Effector memory CD4-positive, alpha-beta T cell (primary cell): ENCODE measurements at places on chromosomes 7 and 10.

- no peak for DNase-seq
Measured at GRCh38 chr10:48284002-48284546, 9.6 kb upstream of the FRMPD2 start.

GRCh38 chr10:78804411-78805032 lies 264.2 kb upstream of the ZMIZ1 start:
- no peak for DNase-seq

- no peak for DNase-seq
Measured at GRCh38 chr10:71344154-71344925, 25.3 kb downstream of the SLC29A3 start.

DNA sequence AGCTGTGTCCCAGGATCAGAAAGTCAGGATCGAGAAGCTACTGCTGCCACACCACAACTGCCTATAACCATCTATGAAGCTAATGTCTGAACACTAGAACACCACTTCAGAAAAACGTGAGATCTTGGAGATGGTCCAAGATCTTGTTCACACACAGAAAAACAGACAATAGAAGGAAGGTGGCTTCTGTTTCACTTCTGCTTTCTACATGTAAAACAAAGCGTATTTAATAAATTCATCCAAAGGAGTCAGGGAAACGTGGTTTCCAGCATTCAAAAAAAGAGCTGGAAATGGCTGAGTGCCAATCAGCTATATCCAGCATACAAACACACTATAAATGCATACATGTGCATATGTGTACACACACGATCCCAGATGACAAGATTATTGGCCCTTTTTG lies 70.2 kb upstream of the CCDC71L start:
- no peak for DNase-seq

DNA sequence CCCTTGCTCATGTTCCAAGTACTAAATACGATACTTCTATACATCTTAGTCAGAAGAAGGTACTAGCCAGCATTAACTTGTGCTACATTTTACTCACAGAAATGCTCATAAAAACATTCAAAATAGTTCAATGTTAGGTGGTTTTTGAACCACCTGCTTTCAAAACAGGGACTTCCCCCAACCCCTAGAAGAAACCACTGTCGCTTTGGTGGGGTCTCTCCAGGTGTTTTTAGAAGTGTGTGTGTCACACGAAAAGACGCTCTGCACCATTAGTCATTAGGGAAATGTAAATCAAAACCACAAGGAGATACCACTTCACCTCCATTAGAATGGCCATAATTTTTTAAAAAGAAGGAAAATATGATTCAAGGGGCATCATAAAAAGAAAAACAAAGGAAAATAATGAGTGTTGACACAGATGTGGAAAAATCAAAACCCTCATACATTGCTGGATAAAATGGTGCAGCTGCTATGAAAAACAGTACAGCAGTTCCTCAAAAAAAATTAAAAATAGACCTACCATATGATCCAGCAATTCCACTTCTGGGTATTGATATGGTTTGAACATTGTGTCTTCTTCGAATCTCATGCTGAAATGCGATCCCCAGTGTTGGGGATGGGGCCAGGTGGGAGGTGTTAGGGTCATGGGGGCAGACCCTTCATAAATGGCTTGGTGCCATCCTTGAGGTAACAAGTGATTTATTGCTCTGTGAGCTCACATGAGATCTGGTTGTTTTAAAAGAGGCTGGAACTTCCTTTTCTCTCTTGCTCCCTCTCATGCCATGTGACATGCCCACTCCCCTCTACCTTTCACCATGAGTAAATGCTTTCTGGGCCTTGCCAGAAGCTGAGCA lies 74.2 kb downstream of the MALSU1 start:
- no peak for DNase-seq

DNA sequence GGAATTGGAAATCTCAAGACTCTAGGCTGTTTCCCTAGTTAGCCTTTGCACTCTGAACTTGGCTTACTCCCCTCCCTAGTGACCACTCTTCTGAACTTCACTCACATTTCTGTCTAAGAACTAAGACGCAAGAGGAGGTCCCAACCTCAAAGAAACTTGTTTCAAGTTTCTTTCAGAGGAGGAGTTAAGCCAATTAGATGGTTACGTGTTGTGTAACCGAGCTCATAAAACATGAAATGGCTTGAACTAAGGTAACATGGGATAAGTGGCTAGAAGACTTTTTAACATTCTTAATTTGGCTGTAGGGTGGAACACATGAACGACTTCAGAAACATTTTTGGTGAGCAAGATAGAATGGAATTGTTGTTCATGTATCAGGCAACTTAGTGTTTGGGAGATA lies 39.5 kb upstream of the SEC61G start:
- no peak for DNase-seq

- no peak for DNase-seq
Measured at GRCh38 chr7:158933468-158934139, 77.2 kb downstream of the DYNC2I1 start.

GRCh38 chr10:77264107-77264506 lies 373.5 kb downstream of the KCNMA1 start:
- no peak for DNase-seq

GRCh38 chr10:14450041-14450491 lies 119.3 kb upstream of the FRMD4A start:
- DNase-seq, result no peak

DNA sequence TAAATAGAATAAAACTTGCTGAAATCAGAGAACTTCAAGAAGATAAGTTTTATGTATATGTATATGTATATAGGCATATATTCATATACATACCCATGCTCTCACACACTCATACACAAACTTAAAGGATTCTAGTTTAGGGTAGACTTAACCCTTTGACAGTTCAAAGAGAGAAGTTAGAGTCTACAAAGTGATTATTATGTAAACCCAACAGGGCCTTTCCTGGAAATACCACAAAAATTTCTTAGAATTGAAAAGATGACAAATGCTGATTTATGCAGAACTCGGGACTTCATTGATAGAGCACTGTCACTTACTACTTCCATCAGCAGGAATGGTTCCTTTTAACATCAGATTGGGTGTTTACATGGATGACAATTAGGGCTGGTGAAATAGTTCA lies 763.5 kb downstream of the AUTS2 start:
- DNase-seq, result no peak

- no peak for DNase-seq
Measured at GRCh38 chr7:102895602-102896001, 17.2 kb upstream of the LRRC17 start.

- DNase-seq, result no peak
Measured at GRCh38 chr10:16437540-16437894, 707 bp downstream of the PTER start.

GRCh38 chr7:73707045-73707631 lies 12.3 kb downstream of the STX1A start:
- DNase-seq, result no peak

DNA sequence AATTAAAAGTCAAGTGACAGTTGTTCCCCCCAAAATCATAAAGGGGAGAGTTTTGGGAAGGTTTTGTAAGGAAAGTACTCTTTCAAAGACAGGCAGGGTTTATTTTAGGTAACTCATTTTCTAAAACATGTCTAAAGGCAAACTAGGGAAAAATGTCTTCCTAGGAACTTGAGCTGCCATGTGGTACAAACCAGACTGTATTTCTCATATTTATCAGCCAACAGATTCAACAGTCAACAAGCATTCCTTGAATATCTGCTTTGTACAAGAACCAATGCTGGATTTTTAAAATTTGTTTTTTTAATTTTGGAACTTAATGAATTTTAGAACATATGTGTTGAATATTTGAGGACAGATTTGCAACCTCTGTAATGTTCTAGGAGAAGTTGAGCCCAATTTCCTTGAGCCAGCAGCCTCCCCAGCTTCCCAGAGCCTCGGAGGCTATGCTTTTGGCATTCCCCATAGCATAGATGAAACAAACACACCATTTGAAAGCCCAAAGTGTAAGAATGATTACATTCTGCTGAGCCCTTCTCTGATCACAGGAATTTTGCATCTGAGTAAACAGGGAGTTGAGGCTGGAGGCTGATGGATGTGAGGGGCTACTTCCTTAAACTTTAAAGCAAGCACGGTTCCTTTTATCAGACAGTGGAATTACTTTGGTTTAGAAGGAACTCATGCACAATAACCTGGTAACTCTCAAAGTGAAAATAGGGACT lies 345.1 kb downstream of the RNLS start:
- DNase-seq, result no peak

- DNase-seq, result no peak
Measured at GRCh38 chr10:53102424-53102823, 329.8 kb upstream of the MBL2 start.

GRCh38 chr10:4190876-4191275 lies 405.9 kb upstream of the KLF6 start:
- no peak for DNase-seq

- DNase-seq, result no peak
Measured at GRCh38 chr7:16356301-16356958, 64.9 kb downstream of the CRPPA start.

GRCh38 chr10:101311185-101312066 lies 42.5 kb upstream of the BTRC start:
- no peak for DNase-seq

GRCh38 chr10:13775786-13776775 lies 189.3 kb downstream of the PRPF18 start:
- no peak for DNase-seq

DNA sequence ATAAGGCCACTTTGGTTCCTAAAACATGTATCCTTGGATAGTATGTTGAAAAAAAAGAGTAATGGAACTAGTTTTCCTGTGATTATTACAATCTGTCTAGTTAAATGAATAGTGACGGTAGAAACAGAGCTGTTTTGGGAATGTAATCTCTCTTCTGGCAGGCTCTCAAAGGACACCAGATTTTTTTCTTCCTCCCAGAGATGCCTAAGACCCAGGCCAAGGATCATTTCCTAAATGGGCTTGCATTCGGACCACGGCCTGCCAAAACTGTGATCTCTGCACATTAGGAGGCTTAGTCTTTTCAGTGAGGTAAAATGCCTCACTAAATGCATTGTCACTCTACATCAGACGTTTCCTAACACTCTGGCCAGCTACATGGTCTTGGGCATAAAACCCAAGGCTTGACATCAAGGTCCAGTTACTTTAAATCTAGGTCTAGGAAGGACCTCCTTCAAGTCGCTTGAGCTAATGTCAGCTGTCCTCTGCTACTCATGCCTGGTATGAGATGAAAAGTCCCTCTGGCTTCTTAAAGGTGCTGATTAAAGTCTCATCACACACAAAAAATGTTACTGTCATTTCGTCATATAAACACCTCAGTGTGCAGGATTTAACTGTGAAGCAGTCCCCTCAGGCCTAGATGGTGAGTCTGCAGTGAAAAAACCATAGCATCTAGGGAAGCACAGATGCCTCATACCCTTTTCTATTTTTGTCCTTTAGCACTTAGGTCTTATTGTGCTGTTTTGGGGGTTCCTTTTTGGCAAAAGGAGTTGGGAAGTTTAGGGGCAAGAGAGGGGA lies 47.7 kb downstream of the DLD start:
- no peak for DNase-seq

GRCh38 chr10:14541379-14541778 lies 210.7 kb upstream of the FRMD4A start:
- DNase-seq, result no peak

GRCh38 chr10:115933098-115933497 lies 339.9 kb downstream of the GFRA1 start:
- DNase-seq, result no peak

DNA sequence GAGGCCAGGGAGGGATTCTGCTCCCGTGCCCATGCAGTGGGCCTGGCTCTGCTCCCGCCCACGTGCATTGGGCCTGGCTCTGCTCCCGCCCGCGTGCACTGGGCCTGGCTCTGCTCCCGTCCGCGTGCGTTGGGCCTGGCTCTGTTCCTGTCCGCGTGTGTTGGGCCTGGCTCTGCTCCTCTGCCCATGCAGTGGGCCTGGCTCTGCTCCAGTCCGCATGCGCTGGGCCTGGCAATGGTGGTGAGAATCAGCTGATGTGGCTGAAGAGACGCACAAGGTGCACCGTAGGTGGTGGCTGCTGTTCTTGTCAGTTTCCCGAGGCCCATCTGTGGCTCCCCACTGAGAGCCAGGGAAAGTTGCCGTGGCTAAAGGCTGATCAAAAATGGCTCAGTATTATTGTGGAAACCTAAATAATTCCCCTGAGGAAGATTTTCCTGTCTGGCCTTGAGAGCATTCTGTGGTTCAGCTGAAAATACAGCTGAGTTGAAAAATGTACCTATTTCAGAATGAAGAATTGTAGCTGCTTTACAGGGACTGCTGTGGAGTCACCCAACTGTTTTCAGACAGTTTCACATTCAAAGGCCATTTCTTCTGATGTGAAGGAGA lies 572.4 kb downstream of the GLRX3 start:
- no peak for DNase-seq

DNA sequence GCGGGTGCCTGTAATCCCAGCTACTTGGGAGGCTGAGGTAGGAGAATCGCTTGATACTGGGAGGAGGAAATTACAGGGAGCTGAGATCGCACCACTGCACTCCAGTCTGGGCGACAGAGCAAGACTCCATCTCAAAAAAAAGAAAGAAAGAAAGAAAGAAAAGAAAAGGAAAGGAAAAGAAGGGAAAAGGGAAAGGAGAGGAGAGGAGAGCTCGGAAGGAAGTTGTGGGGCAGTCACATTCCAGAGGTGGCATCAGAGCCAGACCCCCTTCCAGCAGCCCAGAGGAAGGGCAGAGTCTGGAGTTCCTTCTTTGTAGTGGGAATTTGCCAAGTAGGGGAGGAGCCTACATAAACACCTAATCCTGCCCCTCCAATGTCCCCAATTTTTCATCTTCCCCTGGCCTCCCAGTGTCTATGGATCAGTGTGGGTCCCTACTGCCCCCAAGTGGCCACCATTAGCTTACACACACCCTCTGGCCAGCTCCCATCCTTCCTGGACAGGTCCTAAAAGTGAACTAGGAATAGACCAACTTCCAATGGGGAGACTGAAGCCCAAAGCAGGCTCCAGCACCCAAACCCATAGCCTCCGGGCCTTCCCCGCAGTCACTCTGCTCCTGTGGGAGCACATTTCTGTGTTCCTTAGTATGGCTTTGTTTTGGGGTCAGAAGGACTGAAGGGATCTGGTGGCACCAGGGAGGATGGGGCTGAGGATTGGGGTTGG lies 39.6 kb upstream of the HSPB1 start:
- DNase-seq, result no peak

GRCh38 chr10:62046522-62047227 lies 145.2 kb downstream of the ARID5B start:
- no peak for DNase-seq

GRCh38 chr7:24570983-24571382 lies 2.3 kb upstream of the PALS2 start:
- no peak for DNase-seq

DNA sequence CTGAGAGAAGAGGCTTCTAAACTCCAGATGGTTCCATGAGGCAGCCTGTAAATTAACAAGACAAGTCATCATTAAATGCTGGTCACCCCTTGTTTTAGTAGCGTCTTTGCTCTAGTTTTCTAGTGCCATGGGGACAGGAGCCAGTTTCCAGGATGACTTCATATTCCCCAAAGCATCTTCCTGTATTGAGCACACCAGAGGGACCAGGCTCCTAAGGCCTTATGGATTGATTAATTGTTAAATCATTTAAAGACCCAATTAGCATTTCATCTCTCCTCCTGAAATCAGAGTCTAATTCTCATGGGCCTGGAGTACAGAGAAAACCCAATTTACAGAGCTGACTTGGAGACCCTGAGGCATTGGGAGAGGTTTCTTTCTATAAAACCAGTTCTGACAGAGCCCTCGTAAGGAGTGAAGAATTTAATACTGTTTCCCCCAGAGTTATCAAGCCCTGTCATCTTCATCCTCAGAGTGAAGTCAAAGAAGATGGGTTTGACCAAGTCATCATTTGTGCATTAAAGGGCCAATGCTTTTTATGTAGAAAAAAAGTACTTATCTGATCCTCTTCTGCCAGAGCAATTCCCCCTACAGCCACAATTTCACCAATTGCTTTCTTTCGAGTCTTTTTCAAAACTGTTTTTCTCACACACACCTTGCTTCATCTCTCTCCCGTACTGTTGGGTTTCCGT lies 678.7 kb downstream of the SDK1 start:
- DNase-seq, result no peak
